Inflammatory macrophage (primary cell): ENCODE measurements at places on chromosomes 2 and 18.

DNA sequence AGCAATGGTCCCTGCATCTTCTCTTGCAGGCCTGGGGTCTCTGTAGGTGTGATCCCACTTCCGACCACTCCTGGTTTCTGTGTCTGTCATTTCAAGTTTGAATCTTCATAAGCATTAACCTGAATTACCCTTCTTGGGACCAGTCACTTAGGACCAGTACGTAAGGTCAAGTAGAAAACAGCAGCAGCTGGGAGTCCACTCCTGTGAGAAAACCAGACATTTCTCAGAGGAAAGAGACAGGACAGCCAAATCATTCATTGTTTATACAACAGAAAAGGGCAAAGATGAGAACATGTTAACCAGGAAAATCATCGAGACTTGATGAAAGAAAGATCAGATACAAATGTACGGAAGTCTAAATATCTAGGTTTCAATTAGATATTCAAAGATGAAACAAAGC lies 163.0 kb downstream of the MREG start:
- DNase-seq = no peak

- DNase-seq = no peak
Observed at GRCh38 chr2:200649724-200650123, 63.9 kb downstream of the AOX1 start.

DNA sequence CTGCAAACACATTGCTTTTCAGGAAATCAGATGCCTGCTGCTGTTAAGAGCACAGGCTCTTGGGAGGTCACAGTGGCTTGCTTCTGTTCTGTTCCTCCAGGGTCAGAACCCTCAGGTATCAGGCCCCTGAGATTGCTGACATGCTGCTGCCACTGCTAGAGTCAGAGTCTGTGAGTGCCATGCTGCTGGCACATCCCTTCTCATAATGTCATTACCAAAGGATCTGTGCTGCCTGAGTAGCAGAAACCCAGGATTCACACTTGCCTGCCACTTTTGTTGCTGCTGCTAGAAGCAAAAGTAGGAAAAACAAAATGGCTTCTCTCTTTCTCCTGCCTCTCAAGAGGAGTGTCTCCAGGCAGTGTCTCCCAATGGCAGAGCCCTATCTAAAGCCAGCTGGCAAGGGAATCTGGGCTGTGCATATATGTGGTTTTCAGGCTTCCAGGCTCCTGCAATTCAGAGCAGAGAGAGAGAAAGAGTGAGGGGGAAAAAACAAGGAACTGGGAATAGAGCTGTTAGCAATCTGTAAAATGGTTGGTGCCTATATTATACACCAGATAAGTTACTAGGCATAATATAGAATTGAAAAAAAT lies 180.3 kb downstream of the MYCN start:
- no peak for DNase-seq

GRCh38 chr2:166179201-166179600 lies 51.4 kb upstream of the SCN1A start:
- DNase-seq = no peak

- DNase-seq = no peak
Observed at GRCh38 chr2:142724713-142725349, 152.6 kb upstream of the KYNU start.

DNA sequence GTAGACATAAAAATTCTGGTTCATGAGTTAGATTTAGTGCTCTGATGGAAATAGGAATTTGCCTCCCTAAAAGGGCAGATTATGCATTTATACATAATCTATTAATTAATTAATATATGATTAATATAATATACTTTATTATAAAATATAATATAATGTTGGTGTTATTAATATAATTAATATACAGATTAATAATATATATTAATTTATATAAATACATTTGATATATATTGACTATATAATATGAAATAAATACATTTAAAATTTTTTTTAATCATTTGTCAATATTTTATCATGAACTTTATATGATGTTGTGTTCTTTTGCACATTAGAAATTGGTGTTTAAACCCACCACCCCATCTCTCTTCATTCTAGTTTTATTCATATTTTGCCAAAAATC lies 652.1 kb upstream of the ZNF804A start:
- DNase-seq = no peak

- no peak for DNase-seq
Observed at GRCh38 chr2:85410584-85411404, 628 bp upstream of the CAPG start.

GRCh38 chr2:102141970-102142828 lies at the start of gene IL1R1:
Gene IL1R1, plus strand, starts transcription at chr2:102142746. Its CDS starts 14,979 bp downstream, at chr2:102157725.
- peak; percentile 89 for DNase-seq

GRCh38 chr18:69628774-69629359 lies 228.2 kb downstream of the DOK6 start:
- no peak for DNase-seq

- DNase-seq = no peak
Observed at GRCh38 chr18:51350081-51350480, 152.6 kb upstream of the MEX3C start.

DNA sequence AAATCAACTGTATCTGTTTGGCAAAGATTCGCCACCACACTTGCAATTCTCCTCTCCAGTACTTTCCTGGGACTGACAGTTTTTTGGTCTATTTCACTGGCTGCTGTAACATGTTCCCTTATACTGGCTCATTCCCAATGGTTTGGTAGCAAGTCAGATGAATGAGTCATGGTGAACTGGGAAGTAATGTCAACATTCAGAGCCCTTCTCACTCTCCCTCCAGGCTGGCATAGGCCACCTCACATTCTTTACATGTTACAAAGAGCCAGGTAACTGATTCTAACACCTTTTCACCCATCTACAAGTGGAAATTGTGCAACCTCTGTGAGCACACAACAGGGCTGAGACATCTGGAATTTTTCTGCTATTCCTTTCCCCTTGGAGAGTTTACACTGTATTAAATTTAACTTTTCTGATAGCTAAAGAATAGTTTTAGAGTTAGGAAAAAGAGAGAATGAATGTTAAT lies 111.3 kb upstream of the TLK1 start:
- DNase-seq = peak; percentile 34

- no peak for DNase-seq
Observed at GRCh38 chr2:43708178-43708577, 31.9 kb upstream of the C1GALT1C1L start.

- DNase-seq = no peak
Observed at GRCh38 chr2:86441392-86441881, 266 bp downstream of the KDM3A start.

GRCh38 chr2:200089040-200089755 lies 133.8 kb downstream of the MAIP1 start:
- no peak for DNase-seq

GRCh38 chr2:240888130-240888889 lies 7.6 kb downstream of the MAB21L4 start:
- DNase-seq = no peak

GRCh38 chr2:205930209-205930608 lies 155.8 kb downstream of the INO80D start:
- DNase-seq = peak; percentile 12

- peak; percentile 45 for DNase-seq
Observed at GRCh38 chr2:141496810-141497209, 634.0 kb downstream of the LRP1B start.

- no peak for DNase-seq
Observed at GRCh38 chr2:172270278-172271079, 156.9 kb upstream of the ITGA6 start.

GRCh38 chr2:9187620-9188214 lies 18.9 kb upstream of the ASAP2 start:
- no peak for DNase-seq

DNA sequence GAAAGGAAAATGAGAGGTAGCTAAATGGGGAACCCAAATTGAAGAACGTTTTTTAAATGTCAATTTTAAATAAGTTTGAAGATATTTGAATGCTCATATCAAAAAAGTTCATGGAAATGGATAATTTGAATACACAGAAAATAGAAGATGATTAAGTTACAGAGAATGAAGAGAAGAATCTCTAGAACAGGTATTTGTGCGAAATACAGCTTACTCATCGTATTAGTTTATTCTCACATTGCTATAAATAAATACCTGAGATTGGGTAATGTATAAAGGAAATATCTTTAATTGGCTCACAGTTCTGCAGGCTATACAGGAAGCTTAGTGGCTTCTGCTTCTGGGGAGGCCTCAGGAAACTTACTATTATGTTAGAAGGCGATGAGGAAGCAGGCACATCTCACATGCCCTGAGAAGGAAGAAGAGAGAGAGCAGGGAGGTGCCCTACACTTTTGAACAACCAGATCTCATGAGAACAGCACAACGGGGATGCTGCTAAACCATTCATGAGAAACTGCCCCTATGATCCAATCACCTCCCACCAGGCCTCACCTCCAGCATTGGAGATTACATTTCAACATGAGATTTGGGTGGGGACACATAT lies 89.7 kb upstream of the DTNA start:
- DNase-seq = no peak

- no peak for DNase-seq
Observed at GRCh38 chr2:123696021-123696420, 329.1 kb upstream of the CNTNAP5 start.

DNA sequence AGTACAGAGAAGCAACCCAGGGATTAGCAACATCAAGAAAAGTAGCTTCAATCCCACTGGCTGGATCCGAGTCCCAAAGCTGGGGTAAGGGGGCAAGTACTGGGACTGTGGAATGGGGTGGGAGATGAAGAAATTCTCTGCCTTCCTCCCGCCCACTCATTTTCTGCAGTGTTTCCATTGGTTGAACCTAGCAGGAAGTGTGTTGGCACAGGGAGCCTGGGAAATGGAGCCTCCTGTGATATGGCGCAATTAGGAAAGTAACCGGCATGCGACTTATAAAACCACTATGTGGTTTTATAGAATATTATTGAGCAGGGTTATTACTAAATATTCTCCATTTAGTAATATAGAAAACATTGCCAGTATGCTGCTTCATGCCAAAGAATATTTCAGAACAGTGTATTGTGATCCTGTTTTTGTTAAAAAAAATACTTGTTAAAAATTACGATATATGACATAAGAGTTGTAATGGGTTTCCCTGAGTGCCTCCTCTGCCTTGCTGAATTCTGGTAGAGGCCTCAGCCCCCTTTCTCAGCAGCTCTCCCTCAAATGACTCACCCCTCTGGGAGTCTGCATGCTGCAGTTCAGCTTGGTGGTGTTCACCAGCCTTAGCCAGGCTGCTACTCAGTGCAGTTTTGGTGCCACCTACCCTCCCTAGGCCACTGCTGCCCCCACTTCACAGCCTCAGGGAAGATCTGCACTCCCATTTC lies 60.5 kb downstream of the HK2 start:
- DNase-seq = peak; percentile 61

GRCh38 chr2:107036293-107036692 lies 150.3 kb upstream of the ST6GAL2 start:
- no peak for DNase-seq

- no peak for DNase-seq
Observed at GRCh38 chr2:235660484-235661082, 166.7 kb downstream of the AGAP1 start.

DNA sequence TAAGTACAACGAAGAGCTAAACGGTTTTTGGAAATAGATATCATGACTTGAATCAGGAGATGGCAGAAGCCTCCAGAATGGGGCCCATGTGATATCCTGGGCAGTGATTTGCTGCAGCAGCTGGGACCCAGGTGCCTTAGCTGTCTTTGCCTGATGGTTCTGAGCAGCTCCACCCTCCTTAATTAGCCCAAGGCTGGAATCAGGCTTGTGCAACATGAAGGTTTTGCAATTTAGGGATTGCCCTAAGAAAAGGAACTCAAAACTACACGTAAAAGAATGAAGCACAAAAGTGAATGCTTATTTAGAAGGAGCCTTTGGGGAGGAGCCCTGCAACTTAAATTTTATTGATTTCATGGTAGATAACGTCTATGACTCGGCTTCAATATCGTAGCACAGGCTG lies 17.3 kb upstream of the CNDP2 start:
- DNase-seq = peak; percentile 57

GRCh38 chr2:130336877-130337734 lies 5.6 kb upstream of the IMP4 start:
- peak; percentile 33 for DNase-seq

DNA sequence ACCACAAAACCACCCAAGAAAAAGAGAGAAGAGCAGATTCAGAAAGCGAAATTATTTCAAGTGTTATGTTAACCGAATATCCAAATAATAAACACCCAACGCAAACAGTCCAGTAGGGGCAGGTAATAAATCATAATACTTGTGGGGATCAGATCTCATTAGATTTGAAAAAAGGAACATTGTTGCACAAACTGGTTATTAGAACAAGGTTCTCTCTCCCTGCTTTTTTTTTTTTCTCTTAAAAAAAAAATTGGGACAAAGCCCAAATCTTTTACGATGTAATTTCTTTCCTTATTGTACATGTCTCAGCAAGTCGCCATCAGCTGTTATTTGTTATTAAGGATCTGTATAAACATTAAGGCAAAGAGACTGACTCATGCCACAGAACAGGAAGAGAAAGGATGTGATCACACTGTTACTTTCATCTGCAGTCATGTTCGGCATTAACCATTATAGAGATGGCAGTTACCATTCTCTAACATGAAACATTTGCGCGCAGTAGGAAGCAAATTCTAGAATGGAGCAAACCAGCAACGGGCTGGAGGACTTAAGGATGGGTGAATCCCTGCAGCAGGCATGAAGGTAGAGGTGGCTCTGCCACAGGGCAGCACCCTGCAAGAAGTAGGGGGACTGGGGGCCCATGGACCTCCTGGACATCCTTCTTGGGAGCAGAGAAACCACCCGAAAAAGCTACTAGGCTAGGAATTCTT lies 42.0 kb downstream of the EPHA4 start:
- no peak for DNase-seq

- DNase-seq = no peak
Observed at GRCh38 chr2:112891385-112891831, 19.6 kb upstream of the IL37 start.

GRCh38 chr2:127089478-127090235 lies 17.3 kb downstream of the BIN1 start:
- DNase-seq = no peak

DNA sequence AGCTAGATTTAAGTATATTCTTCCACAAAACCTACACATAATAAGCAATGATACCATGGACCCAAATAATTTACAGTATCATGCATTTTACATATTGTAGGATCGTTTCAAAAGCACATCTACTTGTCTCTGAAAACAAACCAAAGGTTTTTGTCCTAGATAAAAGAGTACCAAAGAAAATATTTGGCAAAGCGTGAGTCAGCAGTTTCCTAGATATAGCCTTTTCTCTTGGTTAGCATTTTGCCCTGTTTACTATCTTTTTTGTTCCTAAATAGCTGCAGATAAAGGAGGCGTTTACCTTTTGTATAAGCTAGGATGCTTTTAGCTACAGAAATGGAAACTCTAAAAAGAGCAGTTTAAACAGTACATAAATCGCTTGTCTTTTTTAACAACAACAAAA lies 305.8 kb upstream of the GULP1 start:
- DNase-seq = no peak

- no peak for DNase-seq
Observed at GRCh38 chr18:14015416-14015815, 100.1 kb upstream of the MC2R start.

DNA sequence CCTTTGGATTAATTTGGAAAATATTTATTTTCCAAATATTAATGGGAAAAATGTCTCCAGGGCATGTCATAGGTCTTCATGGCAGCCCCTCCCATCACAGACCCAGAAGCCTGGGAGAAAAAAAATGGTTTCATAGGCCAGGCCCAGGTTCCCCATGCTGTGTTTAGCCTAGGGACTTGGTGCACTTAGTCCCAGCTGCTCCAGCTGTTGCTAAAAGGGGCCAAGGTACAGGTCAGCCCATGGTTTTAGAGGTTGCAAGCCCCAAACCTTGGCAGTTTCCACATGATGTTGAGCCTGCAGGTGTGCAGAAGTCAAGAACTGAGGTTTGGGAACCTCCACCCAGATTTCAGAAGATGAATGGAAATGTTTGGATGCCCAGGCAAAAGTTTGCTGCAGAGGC lies 309.6 kb downstream of the SOCS6 start:
- DNase-seq = no peak

GRCh38 chr2:168907940-168908662 lies 7.0 kb downstream of the G6PC2 start:
- no peak for DNase-seq

GRCh38 chr2:43106559-43107527 lies 119.6 kb downstream of the ZFP36L2 start:
- DNase-seq = peak; percentile 41
